ENCODE measurements at places on chromosomes 1 and 21.

DNA sequence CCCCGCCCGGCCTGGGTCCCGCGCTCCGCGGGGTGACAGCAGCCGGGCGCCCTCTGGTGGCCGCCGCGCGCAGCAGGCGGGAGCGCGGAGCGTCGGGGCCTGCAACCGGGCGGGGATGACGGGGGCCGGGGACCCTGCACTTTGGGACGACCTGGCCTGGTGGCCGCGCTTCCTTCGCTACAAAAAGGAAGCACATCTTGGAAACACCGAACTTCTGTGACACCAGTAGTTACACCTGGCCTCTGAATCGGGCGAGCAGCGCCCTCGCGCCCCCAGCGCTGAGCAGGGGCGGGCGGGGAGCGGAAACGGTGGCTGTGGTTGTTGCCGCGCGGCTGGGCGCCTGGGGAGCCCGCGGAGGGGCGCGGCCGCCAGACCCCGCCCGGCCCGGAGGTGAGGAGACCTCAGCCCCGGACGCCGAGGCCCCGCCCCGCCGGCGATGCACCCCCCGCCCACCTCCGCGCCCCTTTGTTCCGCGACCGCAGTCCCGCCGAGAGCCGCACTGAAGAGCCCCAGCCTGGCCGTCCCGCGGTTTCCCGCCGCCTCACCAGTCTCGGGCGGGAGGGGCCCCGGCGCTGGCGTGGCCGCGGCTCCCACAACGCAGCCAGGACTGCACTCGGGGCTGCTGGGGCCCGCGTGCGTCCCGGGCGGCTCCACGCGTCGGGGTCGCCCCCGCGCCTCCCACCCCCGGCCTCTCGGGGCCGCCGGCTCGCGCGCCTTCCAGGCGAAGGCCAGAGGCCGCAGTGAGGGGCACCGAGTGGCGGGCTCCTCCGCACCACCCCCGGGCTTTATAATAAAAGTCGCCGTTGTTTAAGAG, 59.3 kb downstream of the H3-3A start:
- DNase-seq, result peak; percentile 49

- no peak for DNase-seq
These were observed 5.5 kb upstream of the SYNJ1 start for GRCh38 chr21:32733356-32733755.

GRCh38 chr1:23522244-23522982, 8.6 kb downstream of the E2F2 start:
- DNase-seq, result no peak

- no peak for DNase-seq
These were observed 1.9 kb downstream of the RUNX3 start for GRCh38 chr1:24927988-24928688.

- DNase-seq, result no peak
These were observed 14.6 kb downstream of the FOXD2 start for GRCh38 chr1:47452426-47452825.

DNA sequence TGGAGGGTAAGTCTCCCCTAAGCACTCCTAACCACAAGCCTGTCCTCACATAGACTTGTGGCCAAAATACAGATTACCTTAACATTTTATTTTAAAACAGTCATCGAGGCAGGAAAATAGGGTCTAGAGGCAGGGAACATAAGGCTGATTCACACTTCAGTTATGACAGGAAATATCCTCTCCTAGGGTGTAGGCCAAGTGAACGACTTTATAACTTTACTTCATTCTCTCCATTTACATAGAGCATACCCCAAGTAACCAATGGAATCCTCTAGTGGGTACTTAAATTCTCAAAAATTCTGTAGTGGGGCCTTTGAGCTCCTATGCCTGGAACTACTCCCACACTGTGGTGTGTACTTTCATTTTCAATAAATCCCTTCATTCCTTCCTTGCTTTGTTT, 113.0 kb downstream of the WDR3 start:
- DNase-seq, result no peak

- DNase-seq, result no peak
These were observed 81.4 kb downstream of the SLC44A5 start for GRCh38 chr1:75529488-75529887.

Measured in stimulated activated CD8-positive, alpha-beta memory T cell treated with anti-CD3 and anti-CD28 coated beads, Interleukin-2, amount 100 ng/mL, for 1 hour (primary cell).